Endothelial cell of umbilical vein (primary cell): ENCODE measurements at places on chromosomes 4 and X. TPM values are rescaled to one million over a fixed set of nuclear protein-coding genes. Genes with fewer than 3 reads are reported as not detected.
A peak's percentile ranks its signal among the peaks of the same experiment; 100 is the strongest.

- peak; percentile 6 for DNase-seq
Observed at GRCh38 chr4:67751260-67751659, 2.9 kb downstream of the GNRHR start.

DNA sequence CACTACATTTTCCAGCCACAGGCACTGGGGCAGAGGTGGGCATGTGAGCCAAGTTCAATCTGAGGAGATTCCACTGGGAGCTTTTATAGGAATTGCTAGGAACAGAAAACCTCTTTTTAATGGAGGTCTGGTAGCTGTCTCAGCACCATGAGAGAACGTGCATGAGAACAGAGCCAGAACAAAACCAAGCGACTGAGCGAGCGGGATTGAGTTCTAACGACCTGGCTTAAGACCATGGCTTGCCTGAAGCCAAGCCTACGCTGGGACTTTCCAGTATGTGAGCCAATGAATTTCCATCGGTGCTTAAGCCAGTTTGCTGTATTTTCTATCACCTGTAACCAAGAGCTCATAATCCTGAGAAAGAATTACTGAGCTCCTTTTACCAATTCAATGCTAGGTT lies 183.7 kb downstream of the NR3C2 start:
- no peak for DNase-seq

DNA sequence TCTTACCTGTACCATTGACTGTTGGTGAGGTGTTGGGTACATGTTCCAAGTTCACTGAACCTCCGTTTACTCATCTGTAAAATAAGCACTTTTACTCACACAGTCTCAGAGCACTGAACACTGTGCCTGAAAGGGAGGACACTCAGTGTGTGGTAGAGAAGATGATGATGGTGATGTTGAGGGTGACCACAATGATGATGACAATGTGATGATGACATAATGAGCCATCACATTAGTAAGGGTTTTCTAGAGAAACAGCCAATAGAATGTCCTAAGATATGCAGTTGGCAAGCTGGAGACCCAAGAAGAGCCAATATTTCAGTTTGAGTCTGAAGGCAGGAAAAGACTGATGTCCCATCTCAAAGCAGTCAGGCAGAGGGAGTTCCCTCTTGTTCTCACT lies 315.4 kb upstream of the IGFBP7 start:
- DNase-seq: no peak

DNA sequence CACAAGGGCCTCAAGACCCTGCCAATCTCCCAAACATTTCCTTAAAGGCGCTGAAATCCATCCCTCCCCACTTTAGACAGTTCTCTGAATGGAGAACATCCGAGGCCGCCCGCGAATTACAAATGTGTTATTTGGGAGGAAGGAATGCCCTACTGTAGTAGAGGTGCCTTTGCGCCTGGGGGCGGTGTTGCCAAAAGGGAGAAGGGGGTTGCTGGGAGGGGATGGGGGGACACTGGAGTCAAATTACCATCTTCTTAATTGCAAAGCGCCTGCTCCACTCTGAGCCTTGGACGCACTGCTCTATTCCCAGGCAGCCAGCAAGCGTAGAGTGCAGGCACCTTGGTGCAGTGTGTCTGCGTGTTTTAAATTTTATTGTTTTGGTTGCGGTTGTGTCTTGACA lies 2.7 kb downstream of the TMEM255A start:
- DNase-seq: no peak

GRCh38 chrX:110435196-110435595 lies 76.5 kb downstream of the RTL9 start:
- DNase-seq: no peak

GRCh38 chr4:181863856-181864255 lies 379.3 kb upstream of the TENM3 start:
- DNase-seq: no peak

DNA sequence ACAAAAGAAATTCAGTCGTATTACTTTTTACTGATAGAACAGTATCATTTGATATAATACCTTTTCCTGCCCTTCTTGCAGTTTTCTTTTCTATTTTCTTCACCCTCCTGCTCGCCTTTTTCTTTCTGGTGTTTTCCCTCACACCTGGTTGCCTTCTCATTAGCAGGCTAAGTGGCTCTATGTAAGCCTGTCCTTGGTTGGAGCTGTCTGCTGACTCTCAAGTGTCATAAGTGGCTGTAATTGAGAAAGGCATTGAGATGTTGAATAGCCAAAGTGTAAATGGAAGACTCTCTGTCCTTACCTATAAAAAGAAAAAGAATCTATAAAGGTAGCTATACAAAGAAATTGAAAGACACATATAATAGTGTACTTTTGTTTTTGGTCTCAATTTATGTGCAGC lies 180.7 kb downstream of the ADGRL3 start:
- no peak for DNase-seq

- no peak for DNase-seq
Observed at GRCh38 chrX:37077646-37078433, 69.7 kb downstream of the FAM47C start.

DNA sequence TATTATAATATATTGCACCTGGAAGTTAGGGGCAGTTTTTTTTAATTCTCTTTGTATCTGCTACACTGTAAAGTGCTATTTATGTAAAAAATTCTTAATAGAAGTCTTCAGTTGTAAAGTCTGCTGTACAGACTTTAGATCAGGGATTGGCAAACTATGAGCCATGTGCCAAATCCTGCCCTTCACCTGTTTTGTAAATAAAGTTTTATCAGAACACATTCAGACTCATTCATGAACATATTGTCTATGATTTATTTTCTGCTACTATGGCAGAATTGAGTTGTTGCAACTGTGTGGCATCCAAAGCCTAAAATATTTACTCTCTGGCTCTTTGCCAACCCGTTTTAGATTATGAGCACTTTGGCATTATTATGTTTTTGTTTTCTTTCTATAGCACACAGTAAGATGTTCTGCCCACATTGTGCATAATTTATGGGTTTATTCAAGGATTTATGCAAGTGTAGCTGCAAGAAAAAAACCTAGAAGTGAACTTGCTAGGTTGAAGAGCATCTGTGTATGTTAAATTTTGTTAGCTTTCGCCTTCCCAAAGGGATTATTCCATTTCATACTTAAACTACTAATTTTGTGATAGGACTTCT lies 56.9 kb downstream of the CLCN3 start:
- no peak for DNase-seq

- DNase-seq: peak; percentile 32
Observed at GRCh38 chrX:107716118-107716684, 59.4 kb downstream of the TSC22D3 start.

- no peak for DNase-seq
Observed at GRCh38 chr4:7812231-7812857, 127.3 kb downstream of the AFAP1 start.

DNA sequence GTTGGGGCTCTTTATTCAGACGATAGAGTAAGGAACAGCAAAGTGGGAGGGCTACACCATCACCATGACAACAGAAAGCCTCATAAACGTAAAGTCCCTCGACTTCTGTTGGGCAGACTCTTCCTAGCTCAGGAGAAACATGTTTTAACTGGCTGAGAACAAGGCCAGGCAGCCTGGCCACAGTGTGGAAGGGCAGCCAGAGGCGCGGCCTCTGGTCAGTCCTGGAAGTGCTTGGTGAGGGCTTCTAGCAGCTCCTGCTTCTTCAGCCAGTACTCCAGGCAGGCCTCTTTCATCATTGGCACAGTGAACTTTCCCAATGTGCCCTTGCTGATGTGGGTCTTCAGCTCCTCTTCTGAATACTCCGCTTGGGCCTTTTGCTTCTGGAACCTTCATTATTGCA lies 690.9 kb downstream of the PCDH19 start:
- DNase-seq: no peak

DNA sequence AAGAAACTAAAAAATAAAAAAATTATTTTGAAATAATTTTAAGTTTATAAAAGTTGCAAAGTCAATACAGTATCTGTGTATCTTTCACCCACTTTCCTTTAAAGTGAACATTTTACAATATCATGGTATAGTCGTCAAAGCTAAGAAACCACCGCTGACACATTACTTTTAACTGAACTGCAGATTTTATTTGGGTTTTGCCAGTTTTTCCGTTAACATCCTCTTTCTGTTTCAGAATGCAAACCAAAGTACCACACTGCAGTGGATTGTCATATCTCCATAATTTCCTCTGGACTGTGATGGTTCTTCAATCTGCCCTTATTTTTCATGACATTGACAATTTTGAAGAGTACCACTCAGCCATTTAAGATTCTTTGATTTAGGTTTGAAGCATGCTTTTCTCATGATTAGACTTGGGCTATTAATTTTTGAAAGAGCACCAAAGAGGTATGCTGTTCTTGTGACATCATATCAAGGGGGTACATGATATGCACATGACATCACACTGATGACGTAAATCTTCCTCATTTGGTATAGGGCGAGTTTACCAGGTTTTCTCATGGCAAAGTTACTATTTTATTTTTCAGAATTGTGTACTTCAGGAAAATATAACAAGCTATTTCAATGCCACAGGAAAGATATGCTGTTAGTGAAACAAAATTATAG lies 3.6 kb upstream of the CXCL1 start:
- DNase-seq: no peak

GRCh38 chrX:4547213-4547836 lies 833.9 kb upstream of the PRKX start:
- DNase-seq: peak; percentile 10

- DNase-seq: peak; percentile 5
Observed at GRCh38 chr4:38529189-38530115, 134.5 kb upstream of the KLF3 start.

- DNase-seq: no peak
Observed at GRCh38 chr4:119861731-119862130, 204.9 kb downstream of the MAD2L1 start.

DNA sequence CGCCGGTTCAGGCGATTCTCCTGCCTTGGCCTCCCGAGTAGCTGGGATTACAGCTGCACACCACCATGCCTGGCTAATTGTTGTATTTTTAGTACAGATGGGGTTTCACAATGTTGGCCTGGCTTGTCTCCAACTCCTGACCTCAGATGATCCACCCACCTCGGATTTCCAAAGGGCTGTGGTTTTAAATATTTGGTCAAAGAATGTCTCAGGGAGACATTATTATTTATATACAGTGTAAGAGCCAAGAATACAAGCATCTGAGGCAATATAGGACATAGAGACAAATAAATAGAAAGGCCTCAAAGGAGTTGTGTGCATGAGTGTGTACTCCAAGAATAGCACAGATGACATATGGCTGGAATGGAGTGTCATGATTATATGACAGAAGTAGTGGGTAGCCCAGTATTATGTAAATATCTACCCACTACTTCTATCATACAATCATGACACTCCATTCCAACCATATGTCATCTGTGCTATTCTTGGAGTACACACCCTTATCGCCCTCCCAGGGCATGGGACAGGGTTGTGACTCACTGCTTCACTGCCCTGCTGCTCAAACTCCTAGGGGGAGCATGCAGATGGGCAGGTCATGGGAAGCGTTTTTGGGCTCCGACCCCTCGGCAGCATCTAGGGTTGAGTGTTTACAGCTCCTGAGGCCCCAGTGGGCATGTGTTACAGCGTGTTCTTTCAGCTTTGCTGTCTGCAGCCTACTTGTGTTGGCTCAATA lies 1649.8 kb upstream of the PCDH10 start:
- no peak for DNase-seq

DNA sequence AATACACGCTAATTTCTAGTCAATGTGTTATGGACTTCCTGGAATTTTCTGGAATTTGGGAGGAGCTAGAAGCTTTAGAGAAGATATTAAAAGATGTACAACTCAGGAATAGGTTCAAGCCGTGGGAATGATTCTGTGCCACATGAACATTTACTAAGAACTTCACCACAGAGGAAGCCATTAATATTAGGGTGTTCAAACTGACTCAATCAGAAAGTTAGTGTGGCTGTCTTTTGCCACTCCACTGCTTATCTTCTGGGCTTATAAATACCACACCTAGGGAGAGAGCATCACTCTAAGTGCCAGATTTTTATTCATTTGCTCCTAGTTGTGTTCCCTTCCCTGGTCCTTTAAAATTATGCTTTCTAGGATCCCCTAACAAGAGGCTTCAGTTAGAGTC lies 409.8 kb downstream of the KCTD8 start:
- DNase-seq: no peak

DNA sequence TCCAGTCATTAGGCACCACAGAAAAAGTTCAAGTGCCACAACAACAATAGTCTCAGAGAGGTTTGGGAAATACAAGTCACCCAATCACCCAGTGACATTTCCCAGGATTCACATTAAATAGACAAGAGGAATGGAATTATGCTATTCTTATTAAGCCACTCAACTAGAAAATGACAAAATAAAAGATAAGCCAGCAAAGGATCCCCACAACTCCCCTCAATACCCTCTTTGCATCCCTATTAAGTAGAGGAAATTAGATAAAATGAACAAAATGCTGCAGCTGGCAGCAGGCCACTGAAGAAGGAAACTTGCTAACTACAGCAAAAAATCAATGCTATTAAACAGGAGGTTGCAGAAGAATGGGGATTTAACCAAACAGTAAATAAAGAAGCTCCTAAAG lies 35.3 kb upstream of the RPS6KA6 start:
- DNase-seq: no peak

GRCh38 chr4:20297261-20297660 lies 45.6 kb downstream of the SLIT2 start:
- no peak for DNase-seq

DNA sequence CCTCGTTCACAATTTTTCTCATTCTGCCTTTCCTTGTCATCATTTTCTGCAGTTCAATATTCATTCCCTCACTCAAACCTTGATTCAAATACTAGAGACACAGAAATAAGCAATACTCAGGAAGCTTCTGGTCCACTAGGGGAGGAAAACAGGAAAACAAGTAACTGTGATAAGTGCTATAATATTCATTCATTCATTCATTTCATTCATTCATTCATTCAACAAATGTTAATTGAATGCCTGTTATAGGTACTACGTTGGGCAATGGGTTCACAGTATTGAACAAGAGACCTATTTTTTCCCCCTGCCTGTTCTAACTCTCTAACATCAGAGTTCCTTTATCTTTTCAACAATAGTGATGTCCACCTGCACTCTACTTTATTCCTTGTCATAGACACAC lies 104.0 kb downstream of the HDAC8 start:
- no peak for DNase-seq

GRCh38 chr4:70676554-70677090 lies 10.3 kb upstream of the JCHAIN start:
- no peak for DNase-seq

DNA sequence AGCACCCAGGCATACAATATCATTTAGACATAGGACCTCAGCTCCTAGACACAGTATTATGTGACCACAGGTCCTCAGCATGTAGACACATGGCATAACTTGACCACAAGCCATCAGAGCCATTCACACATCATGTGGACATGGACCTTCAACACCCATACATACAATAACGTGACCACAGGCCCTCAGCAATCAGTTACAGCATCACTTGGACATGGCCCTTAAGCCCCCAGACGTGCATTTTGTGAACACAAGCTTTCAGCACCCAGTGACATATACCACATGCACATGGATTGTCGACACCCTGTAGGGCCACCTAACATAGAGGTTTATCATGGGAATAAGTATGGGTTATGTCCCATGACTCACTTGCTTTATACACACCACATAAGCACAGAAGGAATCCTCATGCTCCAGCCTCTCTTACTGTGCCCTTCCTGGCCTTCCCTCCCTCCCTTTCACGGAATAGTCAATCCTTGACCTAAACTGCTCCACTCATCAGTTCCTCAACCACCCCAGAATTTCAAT lies 1.9 kb downstream of the TSPYL2 start:
- DNase-seq: no peak

PCSK1N gene
- total RNA-seq: 0.44 TPM in 1 of 2 replicates, not detected in the other

MAMLD1 gene
- 5.6 and 5.7 TPM in 2 replicates for total RNA-seq

WAS gene
- total RNA-seq: 0.73 TPM in 1 of 2 replicates, not detected in the other

ADGRG2 gene
- total RNA-seq: not detected in 2 replicates

PITX2 gene
- 0.31 and 0.35 TPM in 2 replicates for total RNA-seq

RASL11B gene
- total RNA-seq: not detected in 2 replicates

MAGEB1 gene
- total RNA-seq: not detected in 2 replicates

ARHGAP24 gene
- total RNA-seq: 79.4 and 87.5 TPM in 2 replicates

ODAPH gene
- total RNA-seq: not detected in 2 replicates

STAP1 gene
- total RNA-seq: not detected in 2 replicates
